ENCODE measurements at places on chromosomes 1 and 21.

- DNase-seq = peak; percentile 32
Measured at GRCh38 chr1:240189386-240189989, 97.8 kb downstream of the FMN2 start.

DNA sequence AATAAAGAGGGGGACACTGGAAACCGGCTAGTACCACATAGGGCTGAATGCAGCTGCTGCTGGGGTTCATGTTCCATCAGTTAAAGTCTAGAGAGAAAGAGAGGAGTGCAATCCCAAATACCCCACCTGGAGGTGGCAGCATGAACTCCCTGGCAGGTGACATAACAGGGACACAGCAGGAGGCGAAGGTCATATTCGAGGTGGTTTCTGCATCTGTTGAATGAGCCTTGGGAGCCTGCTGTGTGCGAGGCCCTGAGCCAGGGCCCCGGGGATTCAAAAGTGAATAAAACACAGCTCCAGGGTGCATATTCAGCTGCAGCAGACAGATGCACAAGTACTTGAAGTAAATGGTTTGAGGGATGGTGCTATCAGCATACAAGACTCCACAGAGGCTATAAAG is 456.8 kb downstream of the SETD4 start:
- peak; percentile 44 for DNase-seq

DNA sequence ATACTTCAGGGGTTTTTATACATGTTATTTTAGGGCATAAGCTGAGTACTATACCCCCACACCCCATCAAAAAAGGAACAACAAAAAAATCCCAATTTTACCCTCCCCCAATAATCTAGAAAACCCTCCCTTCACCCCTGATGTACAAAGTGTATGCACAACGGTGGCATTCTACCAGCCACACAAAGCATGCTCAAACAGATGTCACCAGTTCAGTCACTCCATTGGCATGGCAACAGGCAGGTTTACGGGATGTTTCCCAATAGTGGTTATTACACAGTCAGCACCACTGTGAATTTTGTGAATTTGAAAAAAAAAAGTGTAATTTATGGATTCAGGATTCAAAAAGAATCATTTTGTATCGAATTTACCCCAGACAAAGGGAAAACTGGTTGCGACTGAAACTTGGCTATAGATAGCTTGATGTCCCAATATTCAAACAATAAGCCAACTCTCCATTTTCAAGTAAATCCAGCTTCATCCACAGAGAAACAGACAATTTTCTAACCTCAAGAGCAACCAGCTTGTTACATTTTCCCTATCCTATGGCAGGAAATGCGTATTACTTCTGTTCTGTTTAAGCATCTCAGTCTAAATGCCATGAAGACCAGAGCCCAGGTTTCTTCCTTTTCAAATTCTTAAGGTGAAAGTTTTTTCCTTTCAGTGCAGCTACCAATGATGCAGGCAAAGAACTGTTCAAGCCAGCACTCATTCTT is 34.0 kb upstream of the SLC45A3 start:
- DNase-seq = no peak

DNA sequence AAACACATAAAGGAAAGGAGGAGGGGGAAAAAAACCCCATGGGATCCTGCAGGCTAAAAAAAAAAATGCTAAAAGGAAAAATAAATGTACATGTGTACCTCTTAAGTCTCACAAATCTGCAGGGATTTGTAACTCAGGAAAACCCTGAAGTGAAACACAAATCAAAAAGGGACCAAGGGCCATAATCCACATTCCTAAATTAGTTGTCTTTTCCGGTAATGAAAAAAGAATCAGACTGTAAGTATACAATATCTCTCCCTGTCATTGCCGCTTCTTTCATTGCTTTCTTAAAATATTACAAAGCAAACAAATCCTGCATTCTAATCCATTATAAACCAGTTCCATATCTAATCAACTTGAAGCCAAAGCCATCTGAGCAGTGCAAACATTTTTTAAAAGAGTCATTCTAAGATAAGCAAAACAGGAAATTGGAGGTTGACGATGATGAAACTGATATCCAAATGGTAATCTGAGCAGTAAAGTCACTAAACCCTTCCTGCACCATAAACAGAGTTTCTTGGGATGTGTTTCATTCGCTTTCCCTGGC is 58.7 kb upstream of the SIM2 start:
- DNase-seq = no peak

GRCh38 chr1:248373761-248374160 is 1.8 kb upstream of the OR2T6 start:
- DNase-seq = peak; percentile 13

DNA sequence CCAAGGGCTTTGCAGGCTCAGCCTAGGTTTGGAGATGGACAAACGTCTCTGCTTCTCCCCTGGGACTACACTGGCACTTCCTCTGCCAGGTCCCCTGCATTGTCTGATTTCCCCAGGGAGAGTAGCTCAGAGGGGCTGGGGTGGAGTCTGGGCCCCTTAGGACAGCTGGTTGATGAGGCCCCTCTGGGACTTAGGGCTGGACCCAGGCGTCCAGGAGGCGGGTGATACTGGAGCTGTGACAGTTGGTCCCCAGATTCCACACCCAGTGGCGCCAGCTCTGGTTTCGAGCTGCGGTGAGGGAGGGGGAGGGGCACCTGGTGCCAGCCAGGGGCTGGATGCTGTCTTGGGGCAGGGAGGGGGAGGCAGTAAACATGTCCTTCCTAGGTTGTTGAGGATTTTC is 7.4 kb upstream of the MEX3A start:
- no peak for DNase-seq

GRCh38 chr1:81730881-81731280 is 69.9 kb upstream of the ADGRL2 start:
- DNase-seq = no peak

GRCh38 chr1:8061673-8062386 is 35.7 kb upstream of the ERRFI1 start:
- DNase-seq = no peak

DNA sequence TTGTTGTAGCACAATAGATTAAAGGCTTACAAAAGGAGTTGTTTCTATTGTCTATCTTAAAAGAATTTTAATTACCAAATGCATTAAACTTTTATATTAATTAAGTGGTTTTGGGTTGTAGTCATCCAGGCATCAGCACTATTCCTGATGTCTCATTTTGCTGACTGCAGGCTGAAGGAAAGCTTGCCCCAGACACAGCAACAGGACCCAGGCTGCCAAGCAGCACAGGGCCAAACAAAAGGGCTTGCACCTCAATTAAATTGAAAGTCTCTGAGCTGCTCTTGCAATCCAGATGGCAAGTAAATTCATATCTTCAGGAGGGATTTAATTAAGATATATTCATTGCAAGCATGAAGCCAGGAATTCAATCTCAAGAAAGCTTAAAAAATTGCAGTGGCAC is 80.7 kb upstream of the CHODL start:
- no peak for DNase-seq

GRCh38 chr1:53140451-53140850 is 2.0 kb downstream of the SLC1A7 start:
- no peak for DNase-seq

Data from NT2/D1 (cell line).